ENCODE measurements at places on chromosomes 13 and 19.
A peak's percentile ranks its signal among the peaks of the same experiment; 100 is the strongest.

GRCh38 chr13:93875547-93875946 lies 603.9 kb downstream of the DCT start:
- DNase-seq = no peak

DNA sequence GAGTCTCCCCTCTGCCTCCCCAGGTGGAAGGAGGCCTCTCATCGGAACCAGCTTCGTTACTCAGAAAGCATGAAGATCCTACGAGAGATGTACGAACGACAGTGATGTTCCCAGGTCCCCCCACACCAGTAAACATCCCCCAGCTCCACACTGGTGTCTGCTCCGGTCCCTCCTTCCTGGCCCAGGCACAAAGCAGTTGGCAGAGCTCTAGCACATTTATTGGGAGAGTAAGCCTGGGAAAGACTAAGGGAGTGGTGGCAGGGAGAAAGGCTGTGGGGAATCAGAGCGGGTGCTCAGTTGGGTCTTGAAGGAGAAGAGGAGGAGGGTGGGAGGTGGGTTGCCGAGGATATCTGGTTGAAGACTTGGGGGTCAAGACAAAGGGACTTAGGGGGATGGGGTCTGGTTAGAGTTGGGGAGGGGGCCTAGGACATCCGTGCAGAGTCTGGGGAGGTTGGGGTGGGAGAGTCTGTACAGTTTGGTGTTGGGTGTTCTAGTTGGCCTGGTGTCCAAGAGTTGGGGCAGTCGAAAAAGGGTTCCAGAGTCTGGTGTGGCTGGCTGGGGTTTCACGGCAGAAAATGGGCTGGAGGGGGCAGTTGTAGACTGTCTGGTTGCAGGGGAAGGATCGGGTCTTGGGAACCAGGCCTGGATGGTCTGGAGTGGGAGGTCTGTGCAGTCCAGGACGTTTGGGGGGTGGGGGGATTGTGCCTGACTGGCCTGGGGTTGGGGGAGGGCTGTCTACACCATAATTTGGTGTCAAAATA lies 2.3 kb downstream of the HSPB6 start:
- DNase-seq = no peak

- DNase-seq = no peak
These were observed 879.0 kb upstream of the SLITRK5 start for GRCh38 chr13:86792153-86792651.

- no peak for DNase-seq
These were observed 9.0 kb downstream of the RASIP1 start for GRCh38 chr19:48731452-48731851.

- peak; percentile 22 for DNase-seq
These were observed 658 bp downstream of the SIN3B start for GRCh38 chr19:16829822-16830289.

GRCh38 chr13:102707467-102707866 lies 12.6 kb upstream of the METTL21C start:
- DNase-seq = no peak

- DNase-seq = no peak
These were observed 226.0 kb upstream of the SERP2 start for GRCh38 chr13:44147648-44148047.

GRCh38 chr13:102517959-102518358 lies 78.8 kb upstream of the TPP2 start:
- DNase-seq = no peak

- DNase-seq = no peak
These were observed 5.3 kb downstream of the GNG8 start for GRCh38 chr19:46630586-46631205.

DNA sequence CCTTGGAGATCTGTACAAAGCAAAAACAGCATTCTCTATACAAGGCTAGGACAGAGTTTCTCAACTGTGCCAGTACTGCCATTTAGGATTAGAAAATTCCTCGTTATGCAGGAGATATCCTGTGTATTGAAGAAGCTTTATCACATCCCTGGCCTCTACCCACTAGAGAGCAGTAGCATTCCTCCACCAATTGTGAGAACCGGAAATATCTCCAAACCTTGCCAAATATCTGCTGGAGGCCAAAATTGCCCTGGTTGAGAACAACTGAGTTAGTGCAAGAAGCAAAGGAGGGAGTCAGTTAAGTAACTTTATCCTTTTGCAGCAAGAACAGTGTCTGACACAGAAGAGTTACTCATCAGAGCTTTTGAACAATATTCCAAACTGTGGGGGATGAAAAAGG lies 16.2 kb upstream of the FREM2 start:
- DNase-seq = no peak

Data from activated naive CD4-positive, alpha-beta T cell treated with anti-CD3 and anti-CD28 coated beads, Interleukin-2, amount 10 ng/mL, durations not matched to agents 7 days and 5 days (primary cell).